ENCODE measurements at places on chromosomes 5 and 9.

DNA sequence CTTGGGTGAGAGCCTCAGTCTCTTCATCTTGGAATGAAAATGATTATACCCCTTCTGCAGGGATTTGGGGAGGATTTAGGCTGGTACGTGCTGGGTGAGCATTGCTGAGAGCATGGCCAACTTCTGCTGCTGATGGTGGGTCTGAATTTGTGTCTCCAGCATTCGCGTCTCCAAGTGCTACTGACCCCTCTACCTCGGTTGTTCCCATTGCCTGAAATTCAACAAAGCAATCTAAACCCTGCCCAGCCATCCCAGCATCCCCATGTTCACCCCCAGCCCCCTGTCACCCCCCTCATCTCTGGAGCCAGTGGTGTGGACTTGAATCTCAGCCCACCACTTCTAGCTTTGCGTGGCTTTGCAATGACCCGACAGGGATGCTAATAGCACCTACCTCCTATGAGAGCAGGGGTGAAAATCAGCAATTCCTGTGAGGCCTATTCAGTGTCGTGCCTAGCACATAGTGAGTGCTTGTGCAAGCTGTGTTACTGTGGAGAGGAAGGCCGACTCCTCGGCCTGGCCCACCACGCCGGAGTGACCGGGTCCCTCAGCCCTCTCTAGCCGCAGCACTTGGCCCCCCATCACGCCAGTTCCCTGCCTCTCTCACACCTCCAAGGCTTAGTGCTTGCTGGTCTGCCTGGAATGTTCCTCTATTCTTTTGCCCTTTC lies 43.4 kb upstream of the SH3PXD2B start:
- DNase-seq, result no peak

DNA sequence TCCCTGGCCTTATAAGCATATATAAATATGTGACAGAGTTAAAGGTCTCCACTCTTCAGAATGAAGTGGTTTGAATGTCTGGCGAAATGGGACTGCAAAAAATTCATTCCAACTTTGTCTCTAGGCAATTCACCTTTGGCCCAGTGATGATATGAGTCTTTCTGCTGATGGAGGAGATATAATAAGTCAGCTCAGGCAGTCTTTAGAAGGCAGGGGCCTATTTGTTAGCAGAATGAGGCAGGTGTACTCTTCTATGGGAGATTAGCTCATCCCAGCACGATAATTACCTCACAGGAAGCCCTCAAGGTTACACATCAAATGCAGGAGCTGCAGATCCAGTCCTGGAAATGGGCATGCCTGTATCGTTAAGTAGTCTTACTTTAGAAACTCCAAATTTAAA lies 300.5 kb downstream of the NR2F1-AS1 start:
- DNase-seq, result no peak

DNA sequence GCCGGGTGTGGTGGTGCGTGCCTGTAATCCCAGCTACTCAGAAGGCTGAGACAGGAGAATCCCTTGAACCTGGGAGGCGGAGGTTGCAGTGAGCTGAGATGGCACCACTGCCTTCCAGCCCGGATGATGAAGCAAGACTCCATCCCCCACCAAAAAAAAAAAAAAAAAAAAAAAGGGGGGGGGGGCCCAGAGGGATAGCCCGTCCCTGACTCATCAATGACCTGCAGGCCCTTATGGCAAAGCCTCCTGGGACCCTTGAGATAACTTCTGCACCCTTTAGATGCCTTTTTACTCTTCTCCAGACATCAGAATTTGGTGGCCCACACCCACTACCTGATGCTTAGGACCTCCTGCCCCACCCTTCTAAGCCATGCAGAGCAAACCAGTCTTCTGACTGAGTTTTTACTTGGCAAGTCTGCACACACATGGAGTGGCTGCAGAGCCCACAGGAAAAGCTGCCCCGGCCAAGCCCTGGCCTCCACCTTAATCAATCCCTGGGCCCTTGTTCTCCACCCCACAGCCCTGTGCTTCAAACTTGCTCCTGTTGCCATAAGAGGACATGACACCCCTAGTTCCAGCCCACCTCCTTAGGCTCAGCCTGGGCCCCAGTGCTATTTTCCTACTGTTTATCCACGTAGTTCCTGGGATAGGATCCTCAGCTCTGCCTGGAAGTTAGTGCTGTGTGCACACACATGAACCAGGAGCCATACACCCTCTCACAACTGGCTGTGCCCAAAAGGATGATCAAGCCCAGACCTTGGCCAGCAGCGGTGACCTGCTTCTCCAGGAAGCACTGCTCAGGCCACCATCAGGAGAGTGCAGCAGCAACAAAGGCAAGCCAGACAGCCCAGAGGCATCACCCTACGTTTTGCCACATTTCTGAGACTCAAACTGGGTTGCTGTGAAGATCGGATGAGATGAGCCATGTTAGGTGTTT lies 5.1 kb downstream of the MGAT1 start:
- no peak for DNase-seq

DNA sequence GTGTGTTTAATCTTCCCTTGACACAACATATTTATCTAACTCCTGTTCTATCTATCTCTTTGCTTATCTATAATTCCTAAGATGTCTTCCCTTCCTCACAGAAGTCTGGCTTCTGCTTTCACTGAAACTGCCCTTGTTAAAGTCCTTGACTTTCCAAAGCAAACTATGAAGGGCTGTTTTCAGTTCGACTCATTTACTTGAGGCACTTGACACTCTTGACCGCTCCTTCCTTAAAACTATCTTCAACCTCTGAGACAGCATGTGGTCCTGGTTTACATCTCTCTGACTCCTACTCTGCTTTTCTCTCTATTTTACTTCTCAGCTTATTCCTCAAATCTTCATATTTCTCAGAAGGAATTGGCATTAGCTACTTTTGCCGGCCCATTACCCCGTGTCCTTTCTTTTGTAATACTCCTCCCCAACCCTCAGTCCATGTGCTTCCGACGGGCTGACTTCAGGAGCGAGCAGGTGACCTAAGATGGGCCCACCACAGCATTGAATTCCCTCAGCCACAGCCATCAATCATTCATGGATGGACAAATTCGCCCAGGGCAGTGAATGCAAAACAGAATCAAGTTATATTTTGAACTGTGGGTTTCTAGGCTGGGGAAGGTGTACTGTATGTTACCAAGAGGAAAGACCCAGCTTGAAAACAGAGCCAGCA lies 1089.2 kb downstream of the PTPRD start:
- DNase-seq, result no peak

GRCh38 chr5:100535060-100536005 lies at the start of gene FAM174A:
TSS of gene FAM174A (plus strand) at chr5:100535374. CDS start at chr5:100535531, 157 bp downstream.
- DNase-seq, result peak; percentile 95

- DNase-seq, result peak; percentile 61
Observed at GRCh38 chr5:132962429-132963021, 909 bp downstream of the AFF4 start.

DNA sequence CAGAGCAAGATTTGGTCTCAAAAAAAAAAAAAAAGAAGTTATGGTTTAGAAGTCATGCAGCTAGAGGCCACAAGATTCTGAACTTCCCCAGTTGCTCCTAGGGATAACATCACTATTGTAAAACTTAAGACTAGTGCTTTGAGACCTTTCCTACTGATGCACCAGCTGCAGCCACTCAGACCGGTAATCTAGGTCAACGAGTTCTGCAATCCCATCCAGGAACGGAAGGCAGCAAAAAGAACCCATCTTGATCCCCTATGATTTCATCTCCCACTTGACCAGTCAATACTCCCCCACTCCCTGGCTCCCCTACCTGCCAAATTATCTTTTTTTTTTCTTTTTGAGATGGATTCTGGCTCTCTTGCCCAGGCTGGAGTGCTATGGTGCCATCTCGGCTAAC lies 46.9 kb upstream of the TTC39B start:
- DNase-seq, result no peak

DNA sequence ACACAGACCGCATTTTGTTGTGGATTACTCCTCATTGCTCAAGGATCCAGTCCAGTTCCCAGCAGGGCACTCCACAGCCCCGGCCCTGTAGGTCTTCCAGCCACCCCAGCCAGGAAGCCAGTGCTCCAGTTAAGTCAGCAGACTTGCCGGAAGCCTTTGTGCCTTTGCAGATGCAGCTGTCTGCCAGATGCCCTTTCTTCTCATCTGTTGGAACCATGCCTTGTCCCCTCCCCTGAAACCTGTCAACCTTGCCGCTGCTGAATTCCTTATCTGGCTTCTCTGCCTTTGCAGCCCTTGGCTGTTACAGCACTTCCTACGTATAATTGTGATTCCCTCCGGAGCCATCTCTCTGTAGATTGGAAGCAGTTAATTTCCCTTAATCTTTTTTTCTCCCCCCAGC lies 28.4 kb downstream of the PSAT1 start:
- DNase-seq, result no peak

DNA sequence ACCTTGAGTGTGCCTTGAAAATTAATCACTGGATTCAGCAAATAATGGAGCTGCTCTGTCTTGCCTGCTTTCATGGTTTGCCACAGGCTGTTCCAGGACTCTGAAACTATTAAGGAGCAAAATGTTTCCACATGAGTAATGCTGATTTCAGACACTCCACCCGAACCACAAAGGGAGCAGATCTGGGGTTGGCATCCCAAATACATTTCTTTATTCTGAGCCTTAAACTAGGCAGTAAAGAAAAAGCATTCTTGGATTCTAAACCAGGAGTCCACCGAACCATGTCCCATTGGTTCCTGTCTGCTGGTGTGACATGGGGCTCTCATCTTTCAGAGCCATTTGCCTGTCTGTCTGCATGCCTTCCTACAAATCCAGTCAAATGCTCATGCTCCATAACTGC lies 10.1 kb upstream of the C1QTNF3 start:
- peak; percentile 23 for DNase-seq
